Femur (tissue), 1 donor: ENCODE measurements at places on chromosomes 2 and 18.

DNA sequence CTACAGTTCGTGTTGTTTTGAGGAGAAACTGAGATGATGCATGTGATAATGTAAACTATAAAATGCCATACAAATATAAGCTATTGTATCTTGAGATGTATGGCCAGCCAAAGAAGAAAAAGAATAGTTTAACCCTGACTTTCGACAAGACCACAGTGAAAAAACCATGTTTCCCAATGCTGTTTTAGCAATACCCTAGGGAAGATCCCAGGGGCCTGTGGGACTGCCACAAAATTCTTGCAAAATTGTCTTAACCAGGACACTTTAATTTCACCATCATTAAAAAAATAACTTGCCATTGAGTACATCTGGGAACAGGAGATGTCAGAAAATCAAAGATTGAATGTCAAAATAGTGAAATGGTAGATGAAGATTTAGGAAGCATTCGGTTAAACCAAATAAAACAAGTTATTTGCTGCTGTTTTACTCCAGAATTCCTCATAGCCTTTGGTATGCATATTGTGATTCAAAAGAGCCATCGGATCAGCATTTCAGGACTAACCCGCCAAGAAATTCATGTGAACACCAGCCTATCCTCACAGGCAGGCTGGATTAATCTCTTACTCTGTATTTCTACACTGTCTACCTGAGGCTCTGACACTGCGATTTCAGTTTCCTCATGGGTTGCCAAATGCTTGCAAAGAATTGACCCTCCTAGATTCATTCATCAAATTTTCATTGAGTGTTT, 49.0 kb upstream of the SP3 start:
- DNase-seq = no peak

DNA sequence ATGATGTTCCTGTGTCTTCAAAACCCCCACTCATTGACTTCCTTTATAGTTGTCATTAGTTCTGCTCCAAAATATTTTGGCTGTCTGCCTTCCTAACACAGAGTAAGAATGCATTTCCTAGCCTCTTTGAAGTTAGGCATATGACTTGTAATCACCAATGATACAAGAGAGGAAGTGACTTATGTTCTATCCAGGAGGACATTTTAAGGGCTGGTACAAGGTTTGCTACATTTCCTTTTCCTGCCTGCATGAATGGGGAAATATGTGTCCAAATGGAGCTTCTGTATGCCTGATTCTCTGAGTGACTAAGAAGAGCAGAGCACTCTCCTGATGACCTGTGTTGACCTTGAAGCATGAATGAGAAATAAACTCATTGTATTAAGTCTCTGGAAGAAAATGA, 115.1 kb downstream of the PLCL1 start:
- DNase-seq = no peak

- no peak for DNase-seq
These were observed 12.1 kb upstream of the CYBRD1 start for GRCh38 chr2:171509945-171510731.

DNA sequence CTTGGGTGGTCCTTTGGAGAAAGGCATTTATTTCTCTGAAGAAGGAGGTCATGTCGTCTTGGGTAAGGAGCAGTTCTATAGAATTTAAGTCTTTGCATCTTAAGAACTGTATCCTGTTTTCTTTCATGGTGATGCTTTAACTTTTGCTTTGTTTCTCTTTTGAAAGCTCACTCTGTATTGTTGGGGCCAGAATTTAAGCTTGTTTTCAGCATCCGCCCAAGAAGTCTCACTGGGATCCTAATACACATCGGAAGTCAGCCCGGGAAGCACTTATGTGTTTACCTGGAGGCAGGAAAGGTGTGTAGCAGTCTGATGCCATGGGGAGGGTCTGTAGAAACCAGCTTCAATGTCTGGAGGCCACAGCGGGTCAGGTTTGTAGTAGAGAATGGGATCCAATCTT, 64.7 kb upstream of the TTC39C start:
- DNase-seq = no peak
